Nucleus accumbens (tissue), 56 donors: ENCODE measurements at places on chromosomes 5 and 9.

DNA sequence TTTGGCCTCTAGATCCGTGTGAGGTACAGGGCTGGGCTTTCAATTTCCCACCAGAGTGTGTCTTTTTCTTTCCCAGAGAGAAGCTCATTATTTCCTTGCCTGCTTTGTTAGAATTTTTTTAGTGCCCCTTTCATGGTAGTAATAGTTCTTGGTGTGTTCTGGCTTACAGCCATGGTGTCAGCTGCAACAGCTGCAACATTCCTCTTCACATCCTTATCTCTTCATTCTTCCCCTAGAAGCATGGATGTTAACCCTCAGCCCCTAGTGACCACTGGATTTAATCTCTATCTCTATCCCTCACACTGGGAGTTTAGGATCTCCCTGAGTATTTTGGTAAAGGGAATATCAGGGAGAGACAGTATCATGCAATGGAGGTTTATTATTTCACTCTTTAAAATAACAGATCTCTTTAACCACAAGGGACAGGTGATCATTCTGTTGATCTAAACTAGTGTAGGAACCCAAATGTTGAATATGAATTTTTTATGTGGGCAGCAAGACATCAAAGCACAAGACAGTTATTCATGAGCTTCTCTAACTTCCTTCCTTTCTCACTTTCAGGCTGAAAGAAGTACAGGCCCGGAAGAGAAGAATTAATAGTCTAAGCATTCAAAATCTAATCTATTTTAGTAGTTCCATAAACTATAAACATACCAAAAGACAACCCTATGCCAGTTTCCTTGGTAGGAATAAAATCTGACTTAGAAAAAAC is 160.2 kb downstream of the FAM170A start:
- no peak for DNase-seq

DNA sequence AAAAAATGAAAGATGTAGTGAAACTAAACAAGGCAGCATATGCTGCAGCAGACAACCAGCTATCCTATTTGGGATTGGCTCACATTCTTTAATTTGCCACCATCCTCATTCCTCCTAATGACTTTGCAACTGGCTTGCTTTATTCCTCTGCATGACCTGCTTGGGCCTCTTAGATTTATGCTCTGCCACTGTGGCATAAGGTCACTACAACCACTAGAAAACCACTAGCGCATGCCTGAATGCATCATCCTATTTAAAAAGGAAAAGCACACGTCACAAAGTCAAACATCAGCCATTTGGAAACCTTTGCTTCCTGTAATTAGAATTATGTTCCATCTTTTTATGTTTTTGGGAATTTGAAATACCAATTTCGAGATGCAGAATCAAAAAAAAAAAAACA is 40.8 kb upstream of the CCDC152 start:
- no peak for DNase-seq

- peak; percentile 70 for DNase-seq
Measured at GRCh38 chr9:34664281-34665066, 2.0 kb upstream of the CCL27 start.

DNA sequence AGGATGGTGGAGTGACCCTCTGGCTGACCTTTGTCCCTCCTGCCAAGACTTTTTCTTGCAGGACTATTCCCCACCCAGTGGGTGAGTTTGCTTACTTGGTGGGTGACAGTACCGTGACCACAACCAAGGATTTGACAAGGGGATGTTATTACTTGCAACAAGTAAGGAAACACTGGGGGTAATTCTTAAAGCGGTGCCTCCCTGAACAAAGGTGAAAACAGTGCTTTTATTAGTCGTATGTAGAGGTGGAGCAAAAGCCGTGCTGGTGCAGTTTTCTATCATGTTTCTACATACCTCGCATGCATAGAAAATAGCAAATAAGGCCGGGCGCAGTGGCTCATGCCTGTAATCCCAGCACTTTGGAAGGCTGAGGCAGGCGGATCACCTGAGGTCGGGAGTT is 41.0 kb upstream of the KDM4C start:
- DNase-seq: no peak

DNA sequence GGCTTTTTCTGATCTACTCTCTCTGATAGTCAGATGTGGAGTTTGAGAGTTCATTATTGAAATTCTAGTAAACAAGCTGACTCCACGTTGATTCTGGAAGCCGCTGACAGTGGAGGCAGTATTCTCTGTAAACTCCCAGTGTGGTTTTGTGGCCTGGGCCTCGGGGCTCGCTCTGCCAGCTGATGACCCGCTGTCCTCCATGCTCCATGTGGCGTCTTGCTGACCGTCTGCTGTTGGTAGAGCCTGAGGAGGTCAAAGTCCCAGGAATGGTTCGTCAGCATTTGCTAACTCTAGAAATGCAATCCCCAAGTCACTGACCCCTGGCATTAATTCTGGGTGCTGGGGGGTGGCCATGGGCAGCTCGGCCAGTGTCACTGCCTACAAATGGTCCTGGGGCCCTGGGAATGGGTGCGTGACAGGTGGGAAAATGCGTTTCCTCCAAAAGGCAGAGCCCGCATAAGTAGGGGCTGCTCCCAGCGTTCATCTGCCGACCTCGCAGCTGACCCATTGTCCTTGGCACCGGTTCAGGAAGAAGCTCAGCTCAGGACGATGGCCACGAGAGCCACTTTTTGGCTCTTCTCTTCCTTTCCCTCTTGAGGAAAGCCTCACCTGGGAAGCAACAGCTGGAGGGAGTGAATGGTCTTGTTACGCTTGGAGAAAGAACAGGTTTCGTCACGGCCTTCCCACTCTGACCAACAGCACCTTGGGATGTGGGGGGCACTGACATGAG is 55.1 kb downstream of the MRPL36 start:
- DNase-seq: no peak

DNA sequence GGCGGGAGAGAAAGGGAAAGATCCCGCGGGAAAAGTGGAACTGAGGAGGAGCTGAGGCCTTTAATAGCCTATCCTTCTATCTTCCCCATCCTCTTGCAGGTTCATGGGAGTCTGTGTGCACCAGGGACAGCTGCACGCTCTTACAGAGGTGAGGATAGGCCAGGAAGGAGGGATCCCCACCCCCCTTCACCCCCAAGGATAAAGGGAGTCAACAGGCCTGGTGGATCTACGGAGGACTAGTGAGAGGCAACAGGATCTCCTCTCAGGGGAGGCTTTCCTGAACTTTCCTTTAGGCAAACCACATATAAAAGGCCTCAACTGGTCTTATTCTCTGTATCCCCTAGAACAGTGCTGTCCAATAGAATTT is 1.1 kb downstream of the TESK1 start:
- DNase-seq: no peak

- DNase-seq: no peak
Measured at GRCh38 chr9:94761481-94761880, 35.0 kb downstream of the AOPEP start.

GRCh38 chr5:36881807-36882206 is 5.2 kb downstream of the NIPBL start:
- no peak for DNase-seq

DNA sequence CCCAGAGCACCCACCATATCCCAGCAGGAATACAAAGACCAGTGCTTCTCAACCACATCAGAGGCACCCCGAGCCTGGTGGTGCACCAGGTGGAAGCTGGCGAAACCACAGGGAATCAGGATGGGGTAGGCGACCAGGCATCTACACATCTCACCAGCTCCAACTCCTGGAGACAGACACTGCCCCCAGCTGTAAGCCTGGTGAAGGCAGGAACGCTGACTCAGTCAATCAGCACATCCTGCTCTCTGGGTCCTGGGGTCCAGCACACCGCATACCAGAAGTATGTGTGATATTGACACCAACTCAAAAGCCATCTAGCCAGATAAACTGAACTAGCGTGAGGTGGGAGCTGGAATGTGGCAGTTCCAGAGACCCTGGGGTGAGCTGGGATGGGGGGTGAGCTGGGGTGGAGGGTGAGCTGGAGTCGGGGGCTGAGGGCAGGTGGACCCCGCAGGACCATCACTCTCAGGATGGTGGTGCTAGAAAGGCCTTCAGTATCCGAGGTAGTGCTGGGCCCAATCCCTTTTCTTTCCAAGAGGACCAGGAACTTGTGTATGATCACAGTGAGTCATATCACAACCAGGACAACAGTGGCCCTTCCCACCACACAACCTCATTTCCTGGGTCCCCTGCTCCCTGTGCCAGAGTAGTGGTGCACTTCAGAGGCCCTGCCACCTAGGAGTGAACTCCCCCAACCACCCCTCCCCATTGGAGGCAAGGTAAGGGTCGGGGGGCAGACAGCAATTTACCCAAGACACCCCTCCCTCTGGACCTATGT is 2.5 kb downstream of the DBN1 start:
- DNase-seq: no peak

DNA sequence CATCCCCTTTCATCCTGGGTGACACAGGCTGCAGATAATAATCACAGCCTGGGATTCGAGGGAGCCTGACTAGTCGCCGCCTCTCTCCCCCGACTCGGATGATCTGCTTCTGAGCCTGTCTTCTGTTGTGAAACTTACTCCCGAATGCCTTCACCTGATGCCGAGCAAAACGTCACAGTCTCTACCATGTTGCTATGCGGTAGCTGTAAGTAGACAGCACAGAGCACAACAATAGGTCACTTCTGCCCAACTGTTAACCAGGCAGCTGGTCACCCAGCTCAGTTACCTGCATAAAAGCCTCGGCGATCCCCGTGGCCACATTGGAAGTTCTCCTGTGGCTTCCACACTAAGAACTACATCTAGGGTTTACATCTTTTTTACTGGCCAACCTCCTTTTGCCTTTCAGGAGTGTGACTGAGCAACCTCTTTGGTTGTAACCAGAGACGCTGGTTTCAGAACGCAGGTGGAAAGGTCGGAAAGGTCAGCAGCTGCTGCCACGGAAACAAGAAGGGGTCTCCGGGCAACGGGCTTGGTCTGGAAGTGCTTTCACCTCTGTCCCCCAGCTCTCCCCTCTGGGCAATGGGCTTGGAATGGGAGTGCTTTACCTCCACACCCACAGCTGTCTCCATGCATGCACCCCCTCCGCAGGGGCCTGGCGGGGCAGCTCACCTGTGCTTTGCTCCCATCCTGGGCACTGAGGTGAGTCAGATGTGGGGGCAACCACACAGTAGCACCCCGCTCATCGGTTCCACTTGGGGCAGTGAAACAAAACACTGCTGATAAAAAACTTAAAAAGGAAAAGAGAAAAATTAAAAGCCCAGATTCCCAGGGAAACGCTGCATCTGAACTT is 7.6 kb upstream of the PPP1R26 start:
- DNase-seq: no peak

- no peak for DNase-seq
Measured at GRCh38 chr9:37410969-37411785, 11.3 kb upstream of the GRHPR start.

DNA sequence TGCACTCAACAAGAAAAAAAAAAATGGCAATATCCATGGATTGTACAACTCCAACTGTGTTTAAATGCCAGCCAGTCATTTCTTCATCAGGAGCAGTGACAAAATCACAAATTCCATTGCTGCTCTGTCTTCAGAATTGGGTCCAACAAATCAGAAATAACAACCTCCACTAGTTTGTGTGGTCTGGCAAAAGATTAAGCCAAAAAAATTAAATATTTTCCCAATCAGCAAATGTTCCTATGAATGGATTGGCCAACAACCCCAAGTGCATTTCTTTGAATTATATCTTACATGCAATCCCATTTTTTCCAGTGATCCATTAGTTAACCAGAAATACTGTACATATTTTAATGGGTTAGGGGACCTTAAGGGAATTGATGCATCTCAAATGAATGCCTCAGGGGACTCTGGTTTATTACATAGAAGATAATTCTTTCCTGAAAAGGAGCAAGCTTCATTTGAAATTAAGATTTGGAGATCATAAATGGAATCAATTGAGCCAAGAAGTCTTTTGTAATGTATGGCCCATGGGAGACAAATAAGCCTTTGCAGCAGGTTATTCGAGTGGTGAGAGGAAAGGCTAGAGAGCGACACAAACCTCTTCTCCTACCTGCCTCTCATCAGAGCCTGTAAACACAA is 131.8 kb downstream of the TLE1 start:
- DNase-seq: no peak

GRCh38 chr9:17837965-17838364 is 259.1 kb downstream of the SH3GL2 start:
- DNase-seq: no peak

- DNase-seq: no peak
Measured at GRCh38 chr5:107661038-107661649, 9.6 kb downstream of the EFNA5 start.

DNA sequence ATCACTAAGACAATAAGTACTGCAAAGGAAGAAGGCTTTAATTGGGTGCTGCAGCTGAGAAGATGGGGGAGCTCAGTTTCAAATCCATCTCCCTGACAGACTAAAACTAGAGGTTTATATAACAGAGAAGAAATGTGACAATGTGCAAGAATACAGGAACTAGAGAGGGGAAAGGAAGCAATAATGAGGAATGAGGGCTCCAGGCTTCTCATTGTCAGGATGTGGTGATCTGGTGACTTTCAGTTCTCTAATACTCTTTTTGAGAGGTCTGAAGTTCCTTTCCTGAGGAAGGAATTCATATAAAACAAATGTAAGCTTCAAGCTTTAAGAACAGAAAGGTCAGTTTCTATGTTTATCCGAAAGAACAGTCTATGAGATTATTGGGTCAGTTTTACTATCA is 42.5 kb upstream of the SPATA31E1 start:
- DNase-seq: no peak

DNA sequence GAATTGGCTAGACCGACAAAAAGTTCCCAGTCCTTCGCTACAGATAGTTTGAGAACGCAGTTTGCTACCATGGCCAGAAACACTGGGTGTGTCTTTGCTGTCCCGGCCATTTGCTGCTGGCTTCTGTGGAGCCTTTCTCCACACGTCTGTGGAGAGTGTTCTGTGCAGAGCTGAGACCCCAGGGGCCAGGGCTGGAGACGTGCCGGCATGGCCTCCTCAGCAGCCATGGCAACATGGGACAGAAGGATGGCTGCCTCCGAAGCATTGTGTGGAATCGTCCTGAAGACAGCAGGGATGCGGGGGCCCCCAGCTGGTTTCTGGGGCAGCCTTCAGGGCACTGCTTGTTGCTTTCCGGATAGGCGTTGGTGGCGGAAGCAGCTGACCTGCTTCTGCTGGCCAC is 142.8 kb downstream of the GADD45G start:
- DNase-seq: no peak

- DNase-seq: no peak
Measured at GRCh38 chr9:99093492-99093791, 11.5 kb upstream of the TGFBR1 start.

GRCh38 chr5:172165465-172165864 is 22.6 kb downstream of the STK10 start:
- DNase-seq: no peak

DNA sequence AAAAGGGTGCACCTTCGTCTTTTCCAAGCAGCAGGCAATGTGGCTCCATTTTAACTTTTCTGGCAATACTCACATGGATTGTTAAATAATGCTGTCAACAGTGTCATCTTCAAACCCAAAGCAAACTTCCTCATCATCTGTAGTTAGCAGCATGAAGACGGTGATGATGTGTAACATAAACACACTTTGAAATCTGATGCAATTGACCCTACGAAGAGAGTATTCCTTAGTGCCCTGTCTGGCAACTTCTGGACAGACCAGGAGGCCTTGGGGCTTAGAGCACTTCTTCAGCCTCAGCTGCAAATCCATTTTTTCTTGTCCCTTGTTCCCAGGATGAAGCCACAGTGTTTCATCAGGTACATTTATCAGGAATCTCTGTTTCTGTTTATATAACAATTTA is 149.1 kb downstream of the GHR start:
- DNase-seq: no peak

GRCh38 chr9:133677126-133678010 is 41.2 kb downstream of the DBH start:
- no peak for DNase-seq

- DNase-seq: no peak
Measured at GRCh38 chr5:118777189-118777736, 211.1 kb downstream of the DTWD2 start.

- DNase-seq: no peak
Measured at GRCh38 chr9:94746541-94747370, 20.3 kb downstream of the AOPEP start.
